ENCODE measurements at places on chromosomes 16 and 17.

DNA sequence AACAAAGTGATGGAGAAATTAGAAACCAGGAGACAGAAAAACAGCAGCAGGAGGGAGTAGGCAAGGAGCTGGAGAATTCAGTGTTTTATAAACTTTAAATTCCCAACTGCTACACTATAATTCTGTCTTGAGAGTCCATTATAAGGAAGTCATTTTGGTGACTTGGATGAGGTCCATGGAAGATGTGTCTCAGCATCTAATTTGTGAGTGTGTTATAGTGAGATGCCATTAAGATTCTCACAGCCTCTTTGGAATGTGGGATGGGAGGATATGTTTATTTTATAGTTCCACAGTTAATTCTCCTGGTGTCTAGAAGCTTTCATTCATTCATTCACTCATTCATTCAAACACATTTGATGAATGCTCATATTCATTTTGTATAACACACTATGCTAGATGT is 206.0 kb upstream of the MYOCD start:
- no peak for DNase-seq

DNA sequence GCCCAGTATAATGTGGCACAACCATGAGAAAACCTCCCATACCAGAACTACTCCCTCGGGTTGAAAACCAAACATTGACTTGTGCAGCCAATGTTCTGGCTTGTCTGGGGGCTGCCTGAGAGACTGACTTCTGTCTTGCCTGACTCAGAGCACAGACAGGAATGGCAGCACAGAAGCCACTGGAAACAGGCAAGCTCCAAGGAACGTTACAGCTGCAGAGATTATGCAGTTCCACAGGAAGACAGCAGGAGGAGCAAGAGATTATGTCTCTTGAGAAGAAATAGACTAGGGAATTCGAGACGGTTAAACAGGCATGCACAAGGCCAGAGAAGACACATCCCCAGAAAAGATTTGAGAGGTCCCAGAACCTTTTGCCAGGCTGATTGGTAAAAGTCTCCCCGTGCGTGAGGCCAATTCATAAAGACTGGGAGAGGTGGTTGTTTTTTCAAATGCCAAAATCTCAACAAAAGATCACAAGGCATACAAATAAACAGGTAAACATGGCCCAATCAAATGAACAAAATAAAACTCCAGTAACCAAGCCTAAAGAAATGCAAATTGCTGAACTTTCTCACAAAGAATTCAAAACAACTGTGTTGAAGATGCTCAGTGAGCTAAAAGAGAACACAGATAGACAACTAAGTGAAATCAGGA is 90.6 kb upstream of the CDH5 start:
- no peak for DNase-seq

- no peak for DNase-seq
Measured at GRCh38 chr16:28096983-28097899, 33.7 kb upstream of the GSG1L start.

- DNase-seq = peak; percentile 32
Measured at GRCh38 chr16:12271006-12271405, 294.5 kb downstream of the SNX29 start.

- no peak for DNase-seq
Measured at GRCh38 chr17:22202702-22203101, 510.4 kb downstream of the KCNJ18 start.

- no peak for DNase-seq
Measured at GRCh38 chr16:28913946-28914724, 10.9 kb downstream of the RABEP2 start.

DNA sequence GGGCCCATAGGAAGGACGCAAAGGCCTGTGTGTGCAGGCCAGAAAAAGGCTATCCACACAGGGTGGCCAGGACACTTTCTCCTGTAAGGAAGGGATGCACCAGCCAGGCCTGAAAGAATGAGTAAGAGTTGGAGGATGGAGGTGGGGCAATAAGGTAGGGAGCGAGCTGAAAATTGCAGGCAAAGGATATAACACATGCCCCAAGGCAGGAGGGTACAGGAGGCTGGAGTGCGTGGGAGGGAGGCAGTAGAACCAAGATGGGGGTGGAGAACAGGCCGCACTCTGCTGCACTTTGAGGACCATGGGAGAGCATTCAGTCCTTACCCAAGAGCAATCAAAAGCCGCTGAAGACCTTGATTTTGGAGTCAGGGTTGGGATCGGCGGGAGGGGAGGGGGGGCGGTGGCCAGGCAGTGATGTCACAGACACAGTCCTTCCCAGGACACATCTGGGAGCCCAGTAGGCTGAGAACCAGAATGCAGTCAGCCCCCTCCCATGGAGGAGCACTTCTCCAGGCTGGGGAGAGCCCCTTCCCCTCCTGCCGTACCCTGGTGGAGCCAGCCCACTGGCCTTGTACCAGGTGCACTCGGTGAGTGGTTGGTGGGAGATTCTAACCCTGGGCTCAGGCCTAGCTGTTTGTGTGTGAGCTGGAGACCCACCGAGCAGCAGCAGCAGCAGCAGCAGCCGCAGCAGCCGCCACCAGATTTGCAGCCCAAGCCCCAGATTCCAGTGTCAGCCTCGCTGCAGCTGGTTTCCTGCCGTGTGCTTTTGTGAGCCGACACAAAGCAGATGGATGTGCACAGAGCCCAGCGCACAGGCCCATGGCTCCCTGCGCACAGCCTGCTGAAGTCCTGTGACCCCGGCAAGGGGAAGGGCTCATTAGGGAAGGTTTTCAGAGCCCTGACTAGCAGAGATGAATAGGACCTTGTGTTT is 17.5 kb downstream of the ANKRD40 start:
- no peak for DNase-seq

GRCh38 chr16:88723507-88723887 is 17.2 kb downstream of the CTU2 start:
- no peak for DNase-seq

- DNase-seq = no peak
Measured at GRCh38 chr16:24729951-24730815, 732 bp downstream of the TNRC6A start.

- no peak for DNase-seq
Measured at GRCh38 chr16:70391881-70392481, 45.3 kb downstream of the DDX19A start.

DNA sequence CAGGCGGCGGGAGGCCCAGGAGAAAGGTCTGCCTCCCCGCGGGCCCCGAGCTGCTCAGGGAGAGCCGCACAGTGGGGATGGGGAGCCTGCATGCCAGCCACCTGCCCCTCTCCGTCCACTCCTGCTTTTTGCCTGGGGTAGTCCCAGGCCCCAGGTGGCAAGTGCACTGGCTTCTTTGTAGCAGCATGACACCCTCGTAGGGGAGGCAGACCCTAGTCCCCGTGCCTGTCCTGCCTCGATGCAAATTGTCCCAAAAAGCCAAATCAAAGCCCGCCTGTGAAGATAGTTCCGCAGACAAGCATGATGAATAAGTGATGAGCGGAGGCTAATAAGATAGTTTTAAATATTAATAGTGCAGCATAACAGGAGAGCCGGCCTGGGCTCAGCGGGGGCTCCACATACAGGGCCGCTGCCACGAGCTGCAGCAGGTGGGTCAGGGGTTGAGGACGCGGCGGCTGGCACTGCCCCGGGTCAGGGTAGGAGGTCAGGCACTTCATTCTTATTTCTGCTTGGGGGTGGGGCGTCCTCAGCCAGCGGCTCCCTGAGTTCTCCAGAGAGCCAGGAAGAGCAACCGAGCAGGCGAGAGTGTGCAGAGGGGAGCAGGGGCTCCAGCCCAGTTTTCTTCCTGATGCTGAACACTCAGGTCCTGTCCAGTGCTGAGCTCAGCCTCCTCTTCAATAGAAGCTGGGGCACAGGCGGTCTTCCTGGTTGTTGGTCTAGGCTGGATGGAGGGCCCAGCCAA is 26.8 kb downstream of the GINS2 start:
- DNase-seq = no peak
